CD4-positive, alpha-beta T cell treated with Interleukin-17A for 4 hours (primary cell): ENCODE measurements at places on chromosomes 6 and 20.

DNA sequence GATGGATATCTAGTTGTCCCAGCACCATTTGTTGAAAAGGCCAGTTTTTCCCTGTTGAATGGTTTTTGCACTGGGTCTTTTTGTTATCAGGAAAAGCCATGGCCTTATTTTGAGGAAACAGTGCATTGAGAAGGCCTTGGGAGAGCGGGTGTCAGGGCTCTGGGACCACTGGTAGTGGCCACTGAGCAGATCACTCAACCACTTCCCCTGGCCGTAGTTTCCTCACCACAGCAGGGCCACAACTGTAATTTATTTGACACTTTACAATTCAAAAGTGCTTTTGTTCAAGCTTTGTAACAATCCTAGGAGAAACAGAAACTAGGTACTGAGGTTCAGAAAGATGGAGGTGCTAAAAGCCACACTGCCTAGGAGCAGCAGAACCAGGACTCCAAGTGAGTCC lies 281.8 kb downstream of the GMDS start:
- DNase-seq: no peak

DNA sequence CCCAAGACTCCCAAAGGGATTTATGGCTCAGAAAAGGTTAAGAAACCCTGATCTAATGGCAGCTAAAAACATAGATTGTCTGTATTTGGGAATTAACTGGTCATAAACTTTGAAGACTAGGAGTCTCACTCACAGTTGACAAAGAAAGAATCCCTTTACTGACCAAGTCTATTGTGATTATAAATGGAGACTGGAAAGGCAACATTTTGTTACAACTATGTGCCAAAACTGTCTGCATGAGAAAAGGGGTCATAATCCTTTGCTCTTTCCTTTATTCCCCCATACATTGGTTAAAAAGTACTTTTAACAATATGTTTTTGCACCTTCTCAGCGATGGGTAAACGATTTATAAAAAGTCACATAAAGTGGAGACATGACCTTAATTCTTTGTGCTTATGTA lies 206.9 kb upstream of the MAP3K7 start:
- no peak for DNase-seq

DNA sequence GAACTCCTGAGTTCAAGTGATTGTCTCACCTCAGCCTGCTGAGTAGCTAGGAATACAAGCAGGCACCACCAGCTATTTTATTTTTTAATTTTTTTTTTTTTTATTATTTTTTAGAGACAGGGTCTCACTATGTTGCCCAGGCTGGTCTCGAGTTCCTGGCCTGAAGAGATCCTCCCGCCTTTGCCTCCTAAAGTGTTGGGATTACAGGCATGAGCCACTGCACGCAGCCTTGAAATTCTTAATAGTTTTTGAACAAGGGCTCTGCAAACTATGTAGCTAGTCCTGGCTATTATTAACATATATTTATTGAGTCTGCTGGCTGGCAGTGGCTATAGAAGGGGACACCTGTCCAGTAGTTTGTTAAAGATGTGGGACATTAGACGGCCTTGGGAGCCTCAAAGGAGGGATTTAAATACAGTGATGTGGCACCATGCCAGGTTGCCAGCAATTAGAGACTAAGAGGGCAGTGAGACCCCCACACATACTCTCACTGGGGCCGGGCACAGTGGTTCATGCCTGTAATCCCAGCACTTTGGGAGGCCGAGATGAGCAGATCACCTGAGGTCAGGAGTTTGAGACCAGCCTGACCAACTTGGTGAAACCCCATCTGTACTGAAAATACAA lies 21.1 kb upstream of the TAF8 start:
- no peak for DNase-seq

DNA sequence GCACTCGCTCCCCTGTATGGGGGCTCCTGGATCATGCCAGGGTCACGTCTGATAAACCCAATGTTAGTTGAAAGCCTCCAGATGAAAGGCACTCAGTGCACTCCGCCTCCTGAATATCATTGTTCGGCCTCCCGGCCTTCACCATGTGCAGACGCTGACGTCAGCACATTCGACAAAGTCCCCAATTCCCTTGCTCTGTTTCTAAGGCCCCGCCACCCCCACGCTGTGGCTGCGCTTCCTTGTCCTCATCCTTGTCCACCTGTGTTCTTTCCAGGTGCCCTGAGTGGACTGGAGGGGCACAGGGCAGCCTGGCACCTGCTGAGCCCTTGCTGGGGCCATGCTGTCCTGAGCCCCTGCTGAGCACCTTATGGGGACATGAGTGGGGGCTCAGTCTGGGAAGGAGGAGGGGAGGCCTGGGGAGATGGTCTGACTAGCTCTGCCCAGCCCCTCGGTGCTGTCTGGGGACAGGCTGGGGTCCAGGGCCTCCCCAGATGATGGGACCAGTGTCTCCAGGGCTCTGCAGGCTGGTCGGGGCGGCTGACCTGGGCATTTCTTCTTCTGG lies 9.8 kb upstream of the BHLHE23 start:
- no peak for DNase-seq

DNA sequence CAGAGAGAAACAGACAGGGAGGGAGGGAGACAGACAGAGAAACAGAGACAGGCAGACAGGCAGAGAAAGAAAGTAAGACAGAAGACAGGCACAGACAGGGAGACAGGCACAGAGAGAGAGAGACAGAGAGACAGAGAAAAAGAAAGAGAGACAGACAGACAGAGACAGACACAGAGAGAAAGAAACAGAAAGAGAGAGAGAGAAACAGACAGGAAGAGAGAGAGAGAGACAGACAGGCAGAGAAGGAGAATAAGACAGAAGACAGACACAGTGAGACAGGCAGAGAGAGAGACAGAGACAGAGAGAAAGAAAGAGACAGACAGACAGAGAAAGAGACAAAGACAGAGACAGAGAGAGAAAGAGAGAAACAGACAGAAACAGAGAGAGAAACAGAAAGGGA lies 754.8 kb upstream of the DEFB115 start:
- DNase-seq: no peak

DNA sequence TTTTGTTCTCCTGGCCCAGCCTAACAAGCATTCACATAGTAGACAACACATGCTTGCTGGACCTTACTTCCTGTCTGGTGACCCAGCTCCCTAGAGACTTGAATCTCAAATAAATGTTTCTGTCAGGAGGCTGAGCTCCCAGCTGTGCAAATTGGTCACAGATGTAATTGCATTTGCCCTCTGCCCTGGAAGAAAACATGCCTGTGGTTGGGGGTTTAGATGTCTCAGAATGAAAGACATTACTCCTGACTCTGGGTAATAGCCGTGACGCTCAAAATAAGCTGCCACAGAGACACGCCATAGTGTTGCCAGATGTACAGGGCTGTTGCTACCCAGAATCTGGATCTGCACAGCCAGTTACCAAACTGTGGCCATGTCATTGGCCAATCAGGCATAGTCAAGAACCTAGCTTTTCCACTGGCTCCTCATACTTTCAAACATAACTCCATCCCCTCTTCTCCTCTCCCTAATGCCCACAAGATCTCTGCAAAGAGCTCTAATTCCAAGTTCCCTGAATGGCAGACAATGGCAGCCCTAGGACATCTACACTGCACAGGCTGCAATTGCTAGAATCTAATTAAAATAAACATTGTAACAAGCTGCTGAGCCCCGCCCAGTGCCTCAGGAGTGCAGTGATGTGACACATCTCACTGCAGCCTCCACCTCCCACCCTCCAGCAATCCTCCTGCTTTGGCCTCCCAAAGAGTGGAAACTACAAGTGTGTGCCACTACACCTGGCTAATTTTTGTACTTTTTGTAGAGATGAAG lies 32.8 kb upstream of the GMPR start:
- DNase-seq: no peak

DNA sequence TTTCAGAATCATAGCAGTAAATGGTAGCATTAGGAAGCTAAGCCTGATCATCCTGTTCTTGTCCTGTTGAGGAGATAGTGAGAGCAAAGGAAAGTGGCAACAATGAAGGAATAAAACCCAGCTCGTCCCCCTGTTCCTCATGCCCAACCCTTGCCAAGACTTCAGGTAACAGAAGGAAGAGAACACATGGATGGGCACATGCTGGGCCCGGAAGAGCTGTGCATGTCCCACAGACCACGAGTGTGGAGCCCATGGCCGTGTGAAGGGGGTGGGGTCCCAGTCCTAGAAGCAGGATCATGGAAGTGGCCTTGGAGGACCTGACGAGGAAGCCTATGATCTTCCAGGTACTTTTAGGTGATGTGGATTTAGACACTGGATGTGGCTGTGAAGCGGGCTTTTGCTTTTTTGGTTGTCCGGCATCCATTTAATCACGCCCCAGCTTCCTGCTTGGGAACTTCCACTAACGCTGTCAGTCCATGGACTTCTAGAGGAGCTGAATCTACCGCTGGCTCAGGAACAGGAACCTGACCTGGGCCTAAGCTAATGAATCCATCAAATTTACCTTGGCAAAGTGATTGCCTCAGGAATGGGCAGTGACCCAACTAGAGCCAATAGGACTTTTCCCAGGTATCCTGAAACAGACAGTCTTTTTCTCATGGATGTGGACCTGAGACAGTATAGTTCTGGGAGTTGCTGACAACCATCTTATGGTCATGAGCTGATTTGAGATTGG lies 79.3 kb upstream of the ARMC2 start:
- no peak for DNase-seq

- no peak for DNase-seq
Measured at GRCh38 chr6:68779366-68779765, 144.3 kb downstream of the ADGRB3 start.

DNA sequence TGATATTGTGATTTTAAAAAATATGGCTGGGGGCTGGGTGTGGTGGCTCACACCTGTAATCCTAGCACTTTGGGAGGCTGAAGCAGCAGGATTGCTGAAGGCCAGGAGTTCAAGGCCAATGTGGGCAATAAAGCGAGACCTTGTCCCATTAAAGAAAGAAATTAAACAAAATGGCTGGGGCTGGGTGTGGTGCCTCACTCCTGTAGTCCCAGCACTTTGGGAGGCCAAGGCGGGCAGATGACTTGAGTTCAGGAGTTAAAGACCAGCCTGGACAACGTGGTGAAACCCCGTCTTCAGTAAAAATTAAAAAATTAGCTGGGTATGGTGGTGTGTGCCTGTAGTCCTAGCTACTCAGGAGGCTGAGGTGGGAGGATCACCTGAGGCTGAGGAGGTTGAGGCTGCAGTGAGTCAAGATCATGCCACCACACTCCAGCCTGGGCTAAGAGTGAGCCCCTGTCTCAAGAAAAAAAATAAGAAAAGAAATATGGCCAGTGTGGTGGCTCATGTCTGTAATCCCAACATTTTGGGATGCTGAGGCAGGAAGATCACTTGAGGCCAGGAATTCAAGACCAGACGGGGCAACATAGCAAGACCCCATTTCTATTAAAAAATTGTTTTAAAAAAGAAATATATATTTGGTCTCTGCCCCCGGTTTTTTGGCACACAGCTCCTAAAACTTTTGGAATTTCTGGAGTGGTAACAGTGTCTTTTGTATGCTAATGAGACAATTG lies 39.8 kb downstream of the SLC17A5 start:
- no peak for DNase-seq

DNA sequence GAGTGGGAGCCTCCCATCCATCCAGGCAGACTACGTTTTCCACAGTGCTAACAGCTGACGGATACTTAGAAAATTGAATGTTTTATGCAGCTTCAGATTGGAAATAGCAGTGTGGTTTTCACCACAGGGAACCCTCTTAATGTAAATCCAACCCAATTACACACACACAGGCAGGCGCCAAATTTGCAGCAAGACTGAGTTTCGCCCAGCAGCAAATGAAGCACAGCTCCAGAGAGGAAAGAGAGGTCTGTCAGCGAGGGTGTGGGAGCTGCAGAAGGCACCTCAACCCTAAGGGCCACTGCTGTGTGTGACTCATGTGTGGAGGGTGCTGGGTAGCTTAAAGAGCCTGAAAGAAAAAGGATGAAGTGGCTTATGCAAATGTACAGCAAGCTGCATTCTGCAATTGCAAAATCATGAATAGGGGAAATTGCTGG lies 365.7 kb downstream of the MAFB start:
- no peak for DNase-seq

GRCh38 chr6:72446430-72446829 lies 175.4 kb upstream of the KCNQ5 start:
- DNase-seq: no peak

GRCh38 chr6:52611833-52612232 lies 35.0 kb upstream of the TRAM2 start:
- no peak for DNase-seq

DNA sequence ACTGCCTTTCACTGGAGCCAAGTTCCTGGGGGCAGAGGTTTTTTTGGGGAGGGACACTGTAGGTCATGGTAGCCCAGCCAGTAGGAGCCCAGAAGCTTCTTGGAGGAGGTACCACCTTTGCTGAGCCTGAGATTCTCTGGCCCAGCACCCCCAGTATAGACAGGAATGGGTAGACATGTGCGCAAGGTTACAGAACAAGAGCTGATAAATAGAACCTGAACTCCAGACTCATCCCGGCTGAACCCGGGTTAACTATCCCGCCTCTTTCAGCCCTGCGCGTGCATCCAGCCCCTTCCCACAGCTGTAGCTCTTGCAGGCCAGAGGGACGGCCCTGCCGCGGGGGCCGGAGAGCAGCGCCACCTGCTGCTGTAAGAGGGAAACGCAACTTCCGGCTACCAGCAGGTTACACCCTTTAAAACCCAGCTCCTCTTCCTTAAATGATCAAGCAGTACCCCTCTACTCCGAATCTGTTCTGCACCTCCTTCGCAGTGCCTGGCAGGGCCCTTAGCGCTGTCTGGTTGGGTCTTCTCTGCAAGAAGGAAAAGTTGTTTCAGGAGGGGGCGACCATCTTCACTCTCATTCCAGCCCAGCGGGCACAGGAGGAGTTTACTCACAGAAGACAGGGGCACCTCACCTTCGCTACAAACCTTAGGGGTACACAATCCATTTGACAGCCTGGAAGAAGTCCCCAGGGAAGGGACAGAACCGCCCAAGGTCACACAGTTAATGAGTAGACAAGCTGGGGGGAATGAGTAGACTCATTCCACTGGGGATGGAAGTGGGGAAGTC lies 7.5 kb downstream of the SRXN1 start:
- peak; percentile 70 for DNase-seq

DNA sequence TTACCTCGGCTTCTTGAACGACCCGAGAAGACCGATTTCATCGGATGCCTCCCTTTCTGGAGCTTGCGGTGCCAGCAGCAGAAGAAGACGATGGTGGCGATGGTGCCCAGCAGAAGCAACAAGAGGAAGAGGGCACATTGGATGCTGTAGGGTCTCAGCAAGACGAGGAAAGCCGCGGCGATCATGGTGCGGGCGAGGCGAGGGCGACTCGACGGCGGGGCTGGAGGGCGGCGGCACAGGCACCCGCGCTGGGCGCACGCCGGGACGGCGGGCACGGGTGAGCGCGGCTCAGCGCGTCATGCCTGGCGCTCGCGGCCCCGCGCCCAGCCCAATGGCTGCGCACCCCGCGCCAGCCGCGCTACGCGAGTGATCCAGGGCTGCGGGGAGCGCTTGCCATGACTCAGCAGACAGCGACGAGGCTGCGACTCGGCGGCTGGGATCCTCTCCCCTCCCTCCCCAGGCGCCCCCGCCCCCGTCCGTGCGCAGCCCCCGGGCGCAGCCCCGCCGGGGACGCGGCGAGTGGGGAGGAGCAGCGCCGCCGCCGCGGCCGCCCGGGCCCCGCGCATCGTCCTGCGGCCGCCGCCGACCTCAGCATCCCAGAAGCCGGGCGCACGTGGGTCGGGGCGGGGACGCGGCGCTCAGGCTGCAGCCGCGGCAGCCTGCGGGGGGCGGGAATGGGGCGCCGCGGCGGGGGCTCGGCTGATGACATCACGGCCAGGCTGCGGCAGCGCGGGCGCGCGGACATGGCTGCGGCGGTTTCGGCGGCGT lies at the start of gene BEND6:
Gene BEND6, plus strand, starts transcription at position 705 of the 768 bp plus-strand sequence. CDS start 26,704 bp downstream, outside the sequence.
- DNase-seq: peak; percentile 13

GRCh38 chr6:2109796-2110195 lies 135.6 kb downstream of the GMDS start:
- no peak for DNase-seq

- DNase-seq: no peak
Measured at GRCh38 chr20:63860325-63861051, 810 bp upstream of the ABHD16B start.
